ENCODE measurements at places on chromosomes 12 and 14.

DNA sequence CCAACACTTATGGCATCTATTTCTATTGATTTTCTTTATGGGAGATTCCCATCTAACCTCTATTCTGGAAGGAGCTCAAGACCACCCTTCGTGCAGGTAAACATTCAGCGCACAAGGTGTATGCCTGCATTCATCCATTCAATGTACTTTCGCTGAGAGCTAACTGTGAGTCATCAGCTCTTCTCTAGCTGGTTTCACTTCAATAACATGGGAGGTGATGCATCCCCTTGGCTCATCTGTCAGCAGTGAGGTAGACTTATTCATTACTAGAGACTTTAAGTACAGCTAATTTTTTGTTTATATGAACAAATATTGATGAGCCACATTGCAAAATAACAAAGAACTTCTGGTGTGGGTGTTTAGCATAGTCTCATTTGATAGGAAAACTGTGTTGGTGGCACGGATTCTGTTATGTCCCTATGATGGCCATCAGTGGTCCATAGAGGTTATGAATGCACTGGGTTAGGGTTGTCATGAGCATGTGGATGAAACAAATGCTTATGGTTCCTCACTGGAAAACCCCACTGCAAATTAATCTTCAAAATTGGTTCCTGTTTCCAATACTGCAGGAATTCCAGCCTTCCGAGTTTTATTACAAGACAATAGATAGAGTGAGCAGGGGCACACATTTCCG is 1151.0 kb downstream of the BCL11B start:
- no peak for DNase-seq

- DNase-seq, result no peak
Measured at GRCh38 chr12:65466911-65467310, 188.4 kb downstream of the MSRB3 start.

- DNase-seq, result no peak
Measured at GRCh38 chr12:50453872-50454271, 50.9 kb upstream of the DIP2B start.

- no peak for DNase-seq
Measured at GRCh38 chr12:108400481-108400880, 61.4 kb upstream of the CMKLR1 start.

GRCh38 chr14:81523016-81523415 is 10.6 kb downstream of the SEL1L start:
- no peak for DNase-seq

- no peak for DNase-seq
Measured at GRCh38 chr12:94602024-94602423, 48.3 kb downstream of the TMCC3 start.

- no peak for DNase-seq
Measured at GRCh38 chr12:1798641-1799020, 21.7 kb upstream of the LRTM2 start.

DNA sequence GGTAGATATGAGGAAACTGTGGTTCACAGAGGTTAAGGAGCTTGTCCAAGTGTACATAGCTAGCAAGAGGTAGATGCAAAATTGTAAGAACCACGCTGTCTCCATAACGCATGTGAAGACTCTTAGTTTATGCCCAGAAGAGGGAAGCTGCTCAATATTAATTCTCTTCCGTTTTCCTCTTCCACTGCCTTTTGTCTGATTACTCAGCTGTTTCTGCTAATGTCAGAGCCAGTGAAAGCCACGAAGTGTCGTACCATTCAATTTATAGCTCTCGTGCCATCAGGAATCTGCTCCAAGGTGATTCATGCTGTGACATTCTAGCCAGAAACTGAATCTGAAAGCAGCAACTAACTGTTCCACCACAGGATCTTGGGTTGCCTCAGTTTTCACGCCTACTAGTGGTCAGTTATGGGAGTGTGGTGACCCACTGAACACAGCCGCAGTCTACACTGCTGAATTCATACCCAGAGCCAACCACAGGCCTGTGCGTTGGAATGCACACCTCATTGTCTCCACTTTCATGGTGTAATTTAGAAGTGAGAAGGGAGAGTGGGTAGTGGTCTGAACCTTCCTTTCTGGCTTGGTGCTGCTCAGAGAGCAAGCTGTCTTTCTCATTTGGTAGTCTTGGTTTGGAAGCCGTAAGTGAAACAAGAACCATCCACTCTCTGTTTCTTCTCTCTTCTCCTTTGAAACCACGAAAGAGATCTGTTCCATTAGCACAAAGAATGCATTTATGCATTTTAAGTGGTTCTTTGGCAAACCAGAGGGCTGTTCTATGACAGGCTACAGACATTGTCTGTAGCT is 74.2 kb upstream of the NAP1L1 start:
- DNase-seq, result peak; percentile 15

DNA sequence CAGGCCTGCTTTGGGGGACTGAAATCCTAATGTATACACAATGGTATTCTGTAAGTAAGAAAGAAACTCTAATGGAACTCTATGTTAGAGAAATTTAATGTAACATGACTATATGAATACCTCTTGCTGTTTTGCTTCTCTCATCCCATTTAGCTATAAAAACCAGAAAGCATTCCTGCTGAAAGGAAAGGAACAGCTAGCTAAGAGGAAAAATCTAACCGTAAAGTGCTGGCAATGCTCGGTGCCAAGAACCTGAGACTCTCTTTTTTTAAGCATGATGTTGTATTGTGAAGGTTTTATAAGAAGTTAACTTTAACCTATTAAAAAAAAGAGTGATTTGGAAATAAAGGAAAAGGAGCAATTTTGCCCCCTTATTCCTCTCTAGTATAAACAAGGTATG is 75.6 kb upstream of the DACT1 start:
- no peak for DNase-seq

GRCh38 chr12:59164991-59165718 is 244.9 kb upstream of the LRIG3 start:
- DNase-seq, result no peak

- no peak for DNase-seq
Measured at GRCh38 chr12:2836574-2836973, 1.7 kb upstream of the NRIP2 start.

- DNase-seq, result no peak
Measured at GRCh38 chr12:85509081-85509856, 229.2 kb downstream of the ALX1 start.

DNA sequence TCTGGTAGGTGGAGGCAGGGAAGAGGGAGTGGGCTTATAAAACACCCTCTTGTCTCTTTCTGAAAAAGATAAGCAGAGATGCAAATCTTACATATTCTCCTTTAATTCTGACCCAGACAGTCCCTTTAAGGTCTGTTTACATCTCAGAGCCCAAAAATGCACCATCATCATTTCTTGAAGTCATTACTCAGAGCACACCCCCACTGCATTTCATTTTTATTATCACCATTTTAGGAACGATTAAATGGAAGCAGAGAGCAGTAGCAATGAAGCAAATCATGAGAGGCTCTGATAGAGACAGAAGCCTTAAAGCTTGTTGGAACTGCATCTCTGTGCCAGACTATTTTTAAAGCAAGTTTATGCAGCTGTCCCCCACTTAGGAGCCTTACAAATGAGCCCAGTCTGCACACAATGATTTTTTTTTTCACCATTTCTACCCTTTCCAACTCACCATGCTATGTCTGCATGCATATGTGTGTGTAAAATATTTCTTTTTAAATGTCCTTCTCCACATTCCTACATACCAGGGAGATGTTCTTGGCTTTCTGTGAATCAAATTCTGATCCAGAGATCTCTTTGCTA is 311.0 kb downstream of the GRIN2B start:
- DNase-seq, result no peak

- DNase-seq, result no peak
Measured at GRCh38 chr12:230925-231671, 17.1 kb upstream of the SLC6A12 start.

DNA sequence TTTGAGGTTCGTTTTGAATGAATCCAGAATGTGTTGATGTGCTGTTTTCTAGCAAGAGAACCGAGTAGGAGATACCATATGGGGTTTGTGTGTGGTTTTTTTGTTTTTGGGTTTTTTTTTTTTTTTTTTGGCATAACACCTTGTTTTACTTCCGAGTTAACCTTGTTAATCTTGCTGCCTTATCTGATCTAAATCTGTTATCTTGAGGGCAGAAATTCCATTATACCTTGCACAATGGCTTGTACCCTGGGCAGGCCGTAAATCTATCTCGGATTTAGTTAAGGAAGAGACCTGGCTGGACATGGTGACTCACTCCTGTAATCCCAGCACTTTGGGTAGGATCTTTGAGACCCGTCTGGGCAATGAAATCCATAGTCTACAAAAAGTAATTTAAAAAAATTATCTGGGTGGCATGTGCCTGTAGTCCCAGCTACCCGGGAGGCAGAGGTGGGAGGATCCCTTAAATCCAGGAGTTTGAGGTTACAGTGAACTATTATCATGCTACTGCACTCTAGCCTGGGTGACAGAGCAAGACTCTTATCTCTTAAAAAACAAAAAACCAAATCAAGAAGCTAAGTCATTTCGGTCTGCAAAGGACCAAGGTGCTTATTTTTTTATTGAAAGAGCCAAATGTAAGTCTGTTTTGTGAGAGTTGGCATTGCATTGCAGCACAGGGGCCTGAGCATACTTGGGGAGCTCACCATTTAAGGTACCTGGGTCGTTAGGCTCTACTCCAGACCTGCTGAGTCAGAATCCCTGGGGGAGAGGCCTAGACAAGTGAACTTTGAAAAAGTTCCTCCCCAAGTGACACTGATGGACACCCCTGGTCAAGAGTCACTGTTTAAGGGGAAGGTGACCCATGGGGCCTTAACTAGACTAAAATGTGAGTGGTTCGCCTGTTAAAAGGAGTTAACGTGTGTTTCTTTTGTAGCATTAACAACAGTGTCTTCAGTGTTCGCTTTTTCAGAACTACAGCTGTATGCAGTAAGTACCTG is 6.7 kb downstream of the DLST start:
- DNase-seq, result no peak

- no peak for DNase-seq
Measured at GRCh38 chr14:94665544-94665943, 53.4 kb downstream of the SERPINA3 start.

- no peak for DNase-seq
Measured at GRCh38 chr14:69242311-69243224, 17.4 kb upstream of the GALNT16 start.

DNA sequence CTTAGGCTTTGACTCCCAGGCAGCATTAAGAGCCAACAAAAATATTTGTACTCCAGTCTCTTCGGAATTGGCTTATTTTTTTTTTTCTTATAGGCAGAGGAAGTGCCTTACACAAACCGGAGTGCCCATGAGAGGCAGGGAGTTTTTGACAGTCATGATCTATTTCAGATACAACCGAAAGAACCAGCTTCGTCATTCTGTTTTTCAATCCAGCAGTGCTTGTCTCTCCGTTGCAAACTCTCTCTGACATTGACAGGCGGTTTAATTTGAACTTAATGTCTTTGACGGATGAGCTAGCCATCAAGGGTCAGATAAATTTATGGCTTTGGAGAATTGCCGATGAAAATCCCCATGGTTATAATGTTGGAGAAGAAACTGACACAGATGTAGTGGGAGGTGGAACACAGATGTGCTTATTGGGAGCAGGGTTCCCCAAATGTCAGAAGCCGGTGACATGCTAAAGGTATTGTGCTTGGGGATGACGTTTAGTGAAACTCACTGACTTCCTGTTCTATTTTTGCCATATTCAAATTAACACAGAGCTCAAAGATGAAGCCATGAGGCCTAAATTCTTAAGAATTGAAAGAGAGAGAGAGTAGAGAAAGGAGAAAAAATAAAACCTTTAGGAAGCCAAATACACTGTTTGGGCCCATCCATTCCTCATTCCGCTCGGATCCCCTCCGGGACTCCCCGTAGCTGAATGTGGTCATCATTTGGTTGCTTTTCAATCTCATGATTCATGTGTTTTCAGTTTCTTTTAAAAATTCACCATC is 59.7 kb downstream of the PLXNC1 start:
- DNase-seq, result no peak

- DNase-seq, result no peak
Measured at GRCh38 chr12:56081393-56082347, 1.7 kb downstream of the ERBB3 start.

DNA sequence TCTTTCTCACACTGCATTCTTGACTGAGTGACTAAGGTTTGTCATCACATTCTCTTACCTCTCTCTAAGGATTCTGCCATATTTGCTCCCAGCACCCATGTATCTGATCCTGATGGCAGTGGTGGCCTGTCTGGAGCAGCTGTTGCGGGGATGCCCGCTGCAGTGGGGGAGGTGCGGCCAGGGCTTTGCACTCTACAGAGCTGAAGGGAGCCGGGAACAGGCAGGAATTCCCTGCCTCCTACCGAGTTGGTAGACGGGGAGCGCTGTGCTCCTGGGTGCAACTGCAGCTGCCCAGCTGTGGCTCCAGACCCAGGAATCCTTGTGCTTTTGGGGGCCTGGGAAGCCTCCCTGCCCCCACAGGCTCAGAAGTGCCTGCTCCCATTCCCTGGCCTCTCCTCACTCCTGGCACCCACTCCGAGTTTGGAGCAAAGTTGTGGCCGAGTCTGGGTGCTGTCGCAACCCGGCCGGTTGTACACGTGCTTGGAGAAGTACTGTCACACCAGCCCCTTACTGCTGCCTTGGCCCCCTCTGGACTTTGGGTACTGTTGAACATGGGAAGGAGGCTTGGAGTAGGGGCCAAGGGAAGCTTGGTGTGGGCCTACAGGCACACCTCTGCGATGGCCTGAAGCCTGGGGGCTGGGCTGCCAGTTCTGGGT is 106.9 kb upstream of the OR4E1 start:
- no peak for DNase-seq

GRCh38 chr12:83039413-83039812 is 352.7 kb downstream of the TMTC2 start:
- no peak for DNase-seq

GRCh38 chr12:73867147-73867546 is 670.5 kb upstream of the ATXN7L3B start:
- DNase-seq, result no peak

GRCh38 chr12:57146092-57146491 is 1.3 kb downstream of the LRP1-AS start:
- DNase-seq, result no peak

DNA sequence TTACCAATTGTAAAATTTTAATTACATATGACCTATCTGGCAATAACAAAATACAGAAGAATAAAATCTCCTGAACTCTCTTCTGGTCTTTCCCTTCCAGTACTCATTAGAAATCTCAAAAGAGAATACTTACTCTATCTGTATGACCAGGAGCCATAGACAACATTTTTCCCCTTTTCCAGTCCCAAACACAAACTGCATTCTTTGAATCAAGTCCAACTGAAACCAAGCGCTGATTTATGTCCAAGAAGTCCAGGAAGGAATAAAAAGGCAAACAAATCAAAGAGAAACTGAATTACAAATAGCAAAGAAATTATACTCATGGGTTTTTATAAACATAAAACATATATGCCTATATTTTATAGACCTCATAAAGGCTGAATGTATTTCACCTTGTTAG is 46.7 kb downstream of the EML5 start:
- DNase-seq, result no peak

- DNase-seq, result no peak
Measured at GRCh38 chr12:107058190-107058589, 35.2 kb downstream of the CRY1 start.

Measured in activated T-helper 1 cell treated with Interleukin-2 at 50 U/mL for 16 hours (primary cell).